ENCODE measurements at places on chromosomes 12 and 14.
A peak's percentile ranks its signal among the peaks of the same experiment; 100 is the strongest.

GRCh38 chr12:51087818-51088217 is 4.4 kb upstream of the CSRNP2 start:
- no peak for DNase-seq

GRCh38 chr14:22433069-22433468 is 156.0 kb downstream of the DAD1 start:
- DNase-seq, result no peak

DNA sequence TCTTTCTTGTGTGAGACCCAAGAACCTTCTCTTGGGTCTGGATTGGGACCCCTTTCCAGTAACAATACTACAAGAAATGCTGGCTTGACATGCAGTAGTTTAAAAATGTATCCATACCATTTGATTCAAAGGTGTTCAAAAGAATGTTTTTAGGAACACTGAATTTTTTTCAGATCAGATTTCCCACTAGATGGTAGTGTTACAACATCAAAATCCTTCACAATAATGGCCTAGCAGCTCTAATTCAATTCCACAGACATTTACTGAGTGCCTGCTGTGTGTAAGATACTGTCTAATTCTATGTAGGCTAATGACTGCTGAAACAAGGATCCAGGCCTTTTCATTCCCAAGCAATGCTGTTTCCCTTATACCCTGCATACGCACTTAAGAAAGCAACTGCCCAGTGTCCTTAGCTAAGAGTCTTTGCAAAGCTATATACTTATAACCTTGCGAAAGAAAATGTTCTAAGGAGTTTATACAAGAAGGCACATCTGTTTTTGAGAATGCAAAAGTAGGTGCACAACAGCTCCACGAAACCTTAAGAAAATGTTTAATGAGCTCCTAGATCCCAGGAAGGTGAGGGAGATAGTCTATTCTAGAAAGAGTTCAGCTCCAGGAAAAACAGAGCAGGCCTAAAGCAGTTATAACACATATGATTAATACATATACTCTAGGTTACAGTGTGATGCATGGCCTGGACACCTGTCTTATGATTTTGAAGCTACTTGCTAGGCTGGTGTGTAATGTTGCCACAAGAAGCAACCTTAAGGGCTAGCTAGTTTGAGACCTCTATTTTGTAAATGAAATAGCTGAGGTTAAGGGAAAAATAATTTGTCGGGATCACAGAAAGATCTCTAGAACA is 50.9 kb upstream of the PKP2 start:
- no peak for DNase-seq

GRCh38 chr12:108694812-108695278 is 36.5 kb downstream of the CORO1C start:
- no peak for DNase-seq

DNA sequence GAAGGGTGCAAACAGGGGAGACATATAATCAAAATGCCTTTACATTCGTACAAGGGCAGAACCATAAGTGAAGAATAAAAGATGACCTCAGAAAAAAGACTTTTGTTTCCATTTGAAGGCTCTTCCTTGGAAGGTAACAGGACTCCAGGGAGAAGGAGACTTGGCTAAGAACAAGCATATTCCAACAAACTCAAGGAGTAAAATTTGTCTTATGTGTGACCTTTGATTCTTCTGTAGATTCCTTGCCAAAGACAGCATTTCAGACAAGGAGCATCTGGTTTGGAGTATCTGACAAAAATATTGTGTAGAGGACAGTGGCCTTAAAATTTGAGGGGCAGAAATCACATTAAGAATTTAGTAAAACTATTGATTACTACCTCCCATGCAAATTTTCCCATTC is 991.9 kb downstream of the FLRT2 start:
- DNase-seq, result no peak

DNA sequence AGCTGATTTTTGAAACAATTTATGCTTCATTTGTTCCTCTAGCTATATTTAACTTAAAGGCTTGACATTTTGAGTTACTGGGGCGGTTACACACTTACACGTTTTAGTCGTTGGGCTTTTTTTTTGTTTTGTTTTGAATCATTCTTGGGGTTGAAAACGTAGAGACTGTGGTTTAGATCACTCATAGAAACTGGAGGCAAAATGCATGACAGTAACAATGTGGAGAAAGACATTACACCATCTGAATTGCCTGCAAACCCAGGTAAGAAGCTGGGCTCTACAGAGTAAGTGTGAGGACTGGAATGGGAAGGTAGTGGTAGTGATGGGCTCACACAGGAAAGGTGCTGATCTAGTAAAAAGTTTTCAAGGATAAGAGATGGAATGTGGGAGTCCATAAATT is at the start of gene CLEC2D:
CLEC2D (plus strand) TSS at position 180 of the 400 bp plus-strand sequence; CDS start at position 202, 22 bp downstream.
- DNase-seq, result no peak

DNA sequence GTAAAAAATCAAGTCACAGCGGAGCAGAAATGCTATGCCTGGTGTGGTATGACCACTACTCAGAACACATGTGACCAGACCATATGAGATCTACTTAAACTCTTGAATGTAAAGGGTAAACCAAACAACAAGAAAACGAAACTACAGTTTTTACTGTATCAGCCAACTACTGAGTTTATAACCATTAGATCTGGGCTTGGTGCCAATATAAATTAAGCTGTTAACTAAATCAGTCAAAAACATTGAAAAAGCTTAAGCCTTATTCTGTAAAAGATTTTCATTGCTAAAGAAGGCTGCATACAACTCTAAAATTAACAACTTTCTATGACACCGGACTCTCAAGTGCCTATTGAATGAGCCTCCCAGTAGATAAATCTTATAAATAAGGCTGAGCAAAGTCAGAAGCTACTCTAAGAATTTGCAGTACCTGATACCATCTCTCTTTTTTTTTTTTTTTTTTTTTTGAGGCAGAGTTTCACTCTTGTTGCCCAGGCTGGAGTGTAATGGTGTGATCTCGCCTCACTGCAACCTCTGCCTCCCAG is 35.4 kb downstream of the SPTLC2 start:
- no peak for DNase-seq

DNA sequence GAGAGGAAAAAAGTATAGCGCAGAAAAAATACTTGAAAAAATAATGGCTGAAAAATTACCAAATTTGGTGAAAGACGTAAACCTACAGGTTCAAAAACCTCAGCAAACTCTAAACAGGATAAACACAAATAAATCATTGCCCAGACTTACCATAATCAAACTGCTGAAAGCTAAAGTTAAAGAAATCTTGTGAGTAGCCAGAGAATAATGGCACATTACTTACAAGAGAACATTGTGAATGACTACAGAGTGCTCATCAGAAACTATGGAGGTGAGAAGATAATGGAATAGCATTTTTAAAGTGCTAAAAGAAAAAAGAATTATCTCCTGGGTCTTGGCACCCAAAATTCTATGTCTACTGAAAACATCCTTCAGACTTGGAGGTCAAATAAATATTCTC is 36.0 kb downstream of the ATF1 start:
- DNase-seq, result no peak

- no peak for DNase-seq
Measured at GRCh38 chr12:102833687-102834441, 83.2 kb downstream of the PAH start.

DNA sequence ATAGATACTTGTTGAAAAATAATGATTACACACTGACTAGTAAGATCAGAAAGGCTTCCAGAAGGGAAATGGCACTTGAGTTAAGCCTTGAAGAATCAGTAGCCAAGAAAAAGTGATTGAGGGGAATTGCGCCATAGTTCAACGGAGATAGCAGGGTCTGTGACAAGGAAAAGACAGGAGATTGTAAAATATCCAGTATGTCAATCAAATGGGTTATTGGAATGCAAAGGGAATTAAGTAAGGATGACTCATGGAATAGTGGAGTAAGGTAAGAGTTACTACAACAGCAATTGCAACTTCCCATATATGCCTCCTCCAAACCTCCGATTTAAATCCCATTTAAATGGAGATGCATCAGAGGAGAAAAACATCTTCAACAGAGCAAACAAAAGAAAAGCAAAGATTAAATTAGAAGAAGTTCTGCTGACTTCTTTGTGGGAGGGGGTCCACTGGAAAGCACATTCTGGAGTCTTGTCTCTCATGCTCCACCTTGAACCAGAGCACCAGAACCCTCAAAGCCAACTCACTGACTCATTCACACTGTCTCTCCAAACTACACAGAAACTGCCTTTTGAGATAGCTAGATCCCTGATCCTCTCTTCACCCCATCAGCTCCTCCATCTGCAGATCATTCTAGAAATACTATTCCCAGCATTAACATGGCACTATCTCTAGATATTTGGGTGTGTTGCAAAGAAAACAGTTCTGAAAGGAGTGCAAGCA is 138.2 kb downstream of the NUAK1 start:
- DNase-seq, result no peak

DNA sequence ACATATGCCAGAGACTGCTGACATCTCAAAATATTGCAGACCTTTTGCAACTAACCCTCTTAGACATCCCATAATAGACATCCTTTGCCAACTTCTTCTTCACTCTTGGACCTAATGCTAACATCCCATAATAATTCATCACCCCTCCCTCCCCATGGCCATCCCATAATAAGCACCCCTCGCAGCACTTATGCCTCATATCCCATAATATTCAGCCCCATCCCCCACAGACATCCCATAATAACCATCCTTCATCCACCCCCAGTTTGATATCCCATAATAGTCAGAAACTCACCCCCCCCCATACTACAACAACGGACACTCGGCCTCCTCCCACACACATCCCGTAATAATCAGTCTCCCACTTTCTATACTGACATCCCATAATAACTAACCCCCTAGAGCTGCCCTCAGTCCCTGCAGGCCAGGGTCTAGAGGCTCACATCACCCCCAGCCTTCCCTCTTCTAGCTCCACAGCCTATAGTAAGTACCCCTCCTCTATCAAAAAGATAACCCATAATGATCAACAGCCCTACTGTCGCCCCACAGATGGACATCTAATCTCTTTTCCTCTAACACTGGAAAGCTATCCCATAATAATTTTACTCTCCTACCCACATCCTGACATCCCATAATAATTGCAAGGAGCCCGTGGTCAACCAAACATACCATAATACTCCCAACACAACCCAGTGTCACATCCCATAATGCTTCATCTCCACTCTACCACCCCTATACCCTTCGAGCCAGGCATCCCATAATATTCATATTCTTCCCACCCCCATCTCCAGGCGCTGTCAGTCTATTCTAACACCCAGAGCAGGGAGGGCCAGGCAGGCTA is 792 bp upstream of the CHD4 start:
- no peak for DNase-seq

DNA sequence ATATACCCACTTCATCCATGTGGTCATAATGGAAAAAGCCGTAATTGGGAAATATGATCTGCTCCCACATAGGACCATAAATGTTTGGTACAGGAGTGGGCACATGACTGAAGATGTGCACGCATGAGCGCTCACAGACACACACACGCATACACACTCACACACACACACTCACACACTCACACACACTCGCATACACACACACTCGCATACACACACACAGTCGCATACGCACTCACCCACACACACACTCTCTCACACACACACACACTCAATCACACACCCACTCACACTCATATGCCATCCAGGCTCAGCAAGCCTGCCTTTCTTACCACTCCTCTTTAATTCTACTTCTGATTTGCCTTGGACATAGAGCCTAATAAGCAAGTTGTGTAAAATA is 45.6 kb upstream of the EGLN3 start:
- DNase-seq, result no peak

GRCh38 chr14:93732524-93732923 is 55.8 kb downstream of the PRIMA1 start:
- no peak for DNase-seq

GRCh38 chr12:103855896-103856657 is 15.0 kb upstream of the NT5DC3 start:
- DNase-seq, result no peak

- no peak for DNase-seq
Measured at GRCh38 chr14:56648508-56649301, 69.1 kb downstream of the TMEM260 start.

DNA sequence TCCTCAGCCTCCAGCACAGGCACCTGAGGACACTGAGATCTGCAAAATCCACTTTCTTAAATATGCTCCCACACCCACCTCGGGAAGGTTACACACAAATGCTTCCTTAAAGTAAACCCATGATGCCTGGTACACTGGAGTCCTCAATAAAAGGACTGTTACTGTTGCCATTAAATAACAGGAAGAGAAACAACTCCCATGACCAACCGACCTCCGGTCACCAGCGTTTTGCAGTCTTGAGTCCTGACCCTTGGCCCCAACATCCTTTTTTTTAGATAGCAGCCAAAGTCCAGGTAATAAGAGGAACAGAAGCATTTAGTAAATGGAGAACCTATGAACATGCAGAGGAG is 42.4 kb downstream of the ITPK1 start:
- no peak for DNase-seq

- peak; percentile 49 for DNase-seq
Measured at GRCh38 chr14:96275177-96276112, 19.4 kb downstream of the BDKRB1 start.

DNA sequence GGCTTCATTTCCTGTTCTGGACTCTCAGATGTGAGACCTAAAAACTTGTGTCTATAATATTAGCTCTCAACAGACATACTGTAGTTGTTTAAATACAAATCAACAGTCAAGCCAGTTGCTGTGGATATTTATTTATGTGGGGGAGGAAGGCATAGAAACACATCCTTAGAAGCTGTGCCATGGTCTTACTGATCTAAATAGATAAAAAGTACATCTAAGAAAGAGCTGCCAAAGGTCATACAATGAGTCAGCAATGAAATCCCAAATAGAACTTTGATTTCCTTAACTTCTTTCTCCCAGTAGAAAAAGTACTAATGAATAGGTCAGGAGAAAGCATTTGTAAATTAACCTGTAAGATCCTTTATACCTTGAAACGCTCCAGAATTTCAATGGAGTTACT is 185.1 kb downstream of the AKAP6 start:
- DNase-seq, result no peak

- no peak for DNase-seq
Measured at GRCh38 chr14:91910196-91910595, 37.3 kb downstream of the FBLN5 start.

- no peak for DNase-seq
Measured at GRCh38 chr12:39426636-39427240, 16.2 kb downstream of the KIF21A start.

GRCh38 chr12:52323416-52324152 is 2.4 kb upstream of the KRT83 start:
- no peak for DNase-seq

GRCh38 chr14:95217391-95217900 is 60.1 kb upstream of the DICER1 start:
- no peak for DNase-seq

- DNase-seq, result no peak
Measured at GRCh38 chr12:43856972-43857371, 21.1 kb downstream of the TMEM117 start.

All from stimulated activated CD4-positive, alpha-beta T cell treated with anti-CD3 and anti-CD28 coated beads, TNF-alpha, amount 100 ng/mL, for 4 hours (primary cell).